ENCODE measurements at places on chromosomes 5 and 9. TPM values are rescaled to one million over a fixed set of nuclear protein-coding genes. Genes with fewer than 3 reads are reported as not detected.

MOB3B gene
- polyA plus RNA-seq = 2.5 TPM

CYSRT1 gene
- 342 TPM for polyA plus RNA-seq

PCDHB3 gene
- 0.14 TPM for polyA plus RNA-seq

PSD2 gene
- 0.04 TPM for polyA plus RNA-seq

ACTBL2 gene
- not detected for polyA plus RNA-seq

SEMA4D gene
- 17.1 TPM for polyA plus RNA-seq

ABO gene
- polyA plus RNA-seq = 15.6 TPM

MRPL36 gene
- polyA plus RNA-seq = 32.6 TPM

TCF7 gene
- polyA plus RNA-seq = 2.4 TPM

ENTPD2 gene
- 1.5 TPM for polyA plus RNA-seq

All from esophagus (tissue), 2 donors.